ENCODE measurements at places on chromosomes 2 and 18.

GRCh38 chr2:39492716-39493115 lies 55.6 kb upstream of the MAP4K3 start:
- DNase-seq = no peak

DNA sequence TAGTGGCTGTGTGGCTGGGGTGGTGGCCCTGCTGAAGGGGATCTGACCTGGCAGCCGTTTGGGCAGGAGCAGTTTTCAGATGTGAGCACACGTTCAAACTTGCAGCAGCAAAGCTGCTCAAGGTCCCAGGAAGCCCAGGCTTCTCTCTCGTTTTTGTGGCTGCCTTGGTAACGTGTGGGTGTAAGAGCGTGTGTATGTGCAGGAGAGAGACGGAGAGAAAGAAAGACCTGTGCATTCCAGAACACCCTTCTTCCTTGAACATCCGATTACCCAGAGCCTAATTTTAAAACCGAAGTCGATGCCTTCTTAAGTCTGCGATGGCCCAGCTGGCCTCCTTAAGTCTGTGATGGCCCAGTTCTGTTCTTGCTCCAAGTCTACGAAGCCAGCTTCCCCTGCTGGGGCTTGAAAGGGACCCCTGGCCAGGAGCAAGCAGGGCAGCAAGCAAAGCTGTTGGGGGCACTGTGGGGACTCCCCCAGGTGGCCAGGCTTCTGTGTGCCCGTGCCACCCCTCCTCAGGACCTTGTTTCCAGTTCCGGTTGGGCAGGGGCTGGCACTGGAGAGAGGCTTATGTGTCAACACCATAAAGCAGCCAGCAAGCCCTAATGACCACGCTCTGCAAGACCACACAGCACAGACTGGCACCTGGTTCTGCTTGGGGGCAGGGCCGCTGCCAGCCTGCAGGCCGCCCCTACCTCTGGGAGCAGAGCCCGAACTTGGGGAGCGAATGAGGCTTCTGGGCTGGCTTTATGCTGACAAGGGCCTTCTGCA lies 55.8 kb upstream of the ALPP start:
- no peak for DNase-seq

DNA sequence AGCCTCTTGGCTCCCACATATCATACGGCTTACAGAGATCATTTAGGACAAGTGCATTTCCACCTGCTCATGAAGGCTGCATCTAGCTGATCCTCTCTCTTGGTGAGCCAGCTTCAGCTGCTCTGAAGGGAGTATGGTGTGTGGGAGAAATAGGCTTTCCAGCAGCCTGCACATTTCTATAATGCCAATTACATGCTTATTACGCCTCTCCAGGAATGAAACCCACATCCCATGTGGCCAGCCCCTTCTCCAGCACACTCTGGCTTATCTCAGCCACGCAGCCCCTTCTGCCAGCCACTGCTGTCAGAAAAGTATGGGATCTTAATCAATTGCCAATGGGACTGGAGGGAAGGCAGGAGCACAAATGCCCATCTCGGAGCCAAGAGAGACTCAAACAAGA lies 117.5 kb downstream of the GALNT14 start:
- no peak for DNase-seq

DNA sequence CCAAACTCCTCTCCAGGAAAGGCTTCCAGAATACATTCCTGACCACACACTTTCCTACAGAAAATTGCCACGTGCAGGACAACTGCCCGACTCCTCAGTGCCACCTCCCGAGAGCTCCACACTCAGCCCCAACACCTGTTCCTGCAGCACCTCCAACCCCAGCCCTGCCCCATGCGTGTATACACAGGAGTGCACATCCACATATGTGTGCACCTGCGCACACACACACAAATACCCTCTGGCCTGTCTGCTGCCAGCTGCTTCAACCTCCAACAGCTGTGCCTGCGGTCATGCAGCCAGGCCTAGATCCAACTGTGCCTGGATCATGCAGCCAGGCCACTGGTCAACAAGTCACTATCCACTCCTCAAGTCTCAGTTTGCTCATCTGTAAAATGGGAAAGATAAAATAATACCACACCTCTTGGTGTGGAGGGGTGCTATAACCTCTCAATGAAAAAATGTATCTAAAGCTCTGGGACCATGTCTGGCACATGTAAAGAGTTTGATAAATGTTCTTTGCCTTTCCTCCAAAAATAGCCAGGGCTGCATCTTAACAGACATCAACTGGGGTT lies 152.1 kb upstream of the ID2 start:
- no peak for DNase-seq

DNA sequence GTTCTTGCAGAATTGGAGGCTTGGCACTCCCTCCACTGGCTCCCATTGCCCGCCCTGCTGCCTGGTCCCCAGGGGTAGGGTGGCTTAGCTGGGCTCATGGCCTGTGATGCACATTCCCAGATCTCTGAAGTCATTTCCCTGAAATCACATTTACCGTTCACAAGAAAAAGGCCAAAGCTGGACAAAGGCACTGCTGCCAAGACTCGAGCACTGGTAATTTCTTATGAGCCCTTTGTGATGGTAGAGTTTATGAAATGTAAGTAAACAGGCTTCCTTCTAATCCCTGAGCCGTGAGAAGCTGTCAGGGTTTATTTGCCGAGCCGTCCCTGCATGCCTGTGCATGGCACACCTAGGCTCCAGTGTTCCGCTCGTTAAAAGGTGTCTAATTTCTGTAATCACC lies 247.2 kb upstream of the EPAS1 start:
- DNase-seq = no peak

- DNase-seq = no peak
Measured at GRCh38 chr2:44143701-44144100, 25.0 kb upstream of the PPM1B start.
